Suppressor macrophage treated with lipopolysaccharide for 4 hours (primary cell): ENCODE measurements at places on chromosomes 2 and 18.
A peak's percentile ranks its signal among the peaks of the same experiment; 100 is the strongest.

- DNase-seq: no peak
Observed at GRCh38 chr2:202140522-202141252, 67.6 kb downstream of the KIAA2012 start.

- DNase-seq: peak; percentile 57
Observed at GRCh38 chr2:64634345-64635267, 19.1 kb downstream of the SERTAD2 start.

GRCh38 chr2:178367344-178367743, 83.6 kb downstream of the PRKRA start:
- DNase-seq: no peak

DNA sequence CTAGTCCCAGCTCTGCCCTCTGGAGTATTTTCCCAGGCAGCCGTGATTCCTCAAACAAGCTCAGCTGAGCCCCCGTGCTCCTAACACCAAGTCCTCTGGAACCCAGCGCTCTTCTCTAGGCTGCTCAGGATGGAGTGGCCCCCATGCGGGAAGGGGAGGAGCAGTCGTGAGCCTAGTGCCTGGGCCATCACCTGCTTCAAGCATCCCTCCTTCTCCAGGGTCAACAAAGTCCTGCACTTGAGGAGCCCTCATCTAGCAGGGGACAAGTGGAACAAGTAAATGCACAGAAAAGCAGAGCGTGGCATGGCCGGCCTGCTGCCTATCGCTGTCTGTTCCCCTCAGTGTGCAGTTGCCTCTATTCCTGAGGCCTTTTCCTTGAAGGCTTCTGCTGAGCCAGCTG, 168.6 kb downstream of the INHBB start:
- DNase-seq: no peak

DNA sequence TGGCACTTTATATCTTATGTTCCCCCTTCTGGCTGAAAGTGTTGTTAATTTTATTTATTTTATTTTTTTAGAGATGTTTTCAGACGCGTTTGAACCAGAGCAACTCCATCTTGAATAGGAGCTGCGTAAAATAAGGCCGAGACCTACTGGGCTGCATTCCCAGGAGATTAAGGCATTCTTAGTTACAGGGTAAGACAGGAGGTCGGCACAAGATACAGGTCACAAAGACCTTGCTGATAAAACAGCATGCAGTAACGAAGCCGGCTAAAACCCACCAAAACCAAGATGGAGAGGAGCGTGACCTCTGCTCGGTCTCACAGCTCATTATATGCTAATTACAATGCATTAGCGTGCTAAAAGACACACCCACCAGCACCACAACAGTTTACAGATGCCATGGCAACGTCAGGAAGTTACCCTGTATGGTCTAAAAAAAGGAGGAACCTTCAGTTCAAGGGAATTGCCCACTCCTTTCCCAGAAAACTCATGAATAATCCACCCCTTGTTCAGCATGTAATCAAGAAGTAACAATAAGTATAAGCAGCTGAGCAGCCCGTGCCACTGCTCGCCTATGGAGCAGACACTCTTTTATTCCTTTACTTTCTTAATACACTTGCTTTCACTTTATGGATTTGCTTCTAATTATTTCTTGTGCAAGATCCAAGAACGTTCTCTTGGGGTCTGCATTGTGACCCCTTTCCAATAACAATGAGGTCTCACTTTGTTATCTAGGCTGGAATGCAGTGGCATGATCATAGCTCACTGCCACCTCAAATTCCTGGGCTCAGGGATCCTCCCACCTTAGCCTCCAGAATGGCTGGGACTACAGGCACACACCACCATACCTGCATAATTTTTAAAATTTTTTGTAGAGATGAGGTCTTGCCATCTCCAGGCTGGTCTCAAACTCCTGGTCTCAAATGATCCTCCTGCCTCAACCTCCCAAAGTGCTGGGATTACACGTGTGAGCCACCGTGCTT, 55.9 kb downstream of the CACNB4 start:
- peak; percentile 88 for DNase-seq

DNA sequence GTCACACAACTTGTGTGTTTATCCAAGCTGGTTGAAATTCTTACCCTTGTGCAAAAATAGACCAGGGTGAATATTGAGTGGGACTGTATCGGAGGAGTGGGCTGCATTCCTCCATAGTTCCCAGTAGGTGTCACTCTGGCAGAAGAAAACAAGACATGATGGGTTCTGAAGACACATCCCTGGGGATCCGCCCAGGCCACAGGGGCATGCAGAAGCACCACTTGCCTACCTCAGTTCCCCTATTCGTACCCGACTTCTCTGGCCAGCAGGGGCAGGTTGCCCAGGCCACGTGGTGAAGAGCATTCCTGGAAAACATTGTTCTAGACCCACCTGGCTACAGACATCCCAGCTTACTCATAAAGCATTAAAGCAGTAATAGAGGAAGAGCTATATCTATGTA, 168.2 kb downstream of the FAM210A start:
- DNase-seq: peak; percentile 78

DNA sequence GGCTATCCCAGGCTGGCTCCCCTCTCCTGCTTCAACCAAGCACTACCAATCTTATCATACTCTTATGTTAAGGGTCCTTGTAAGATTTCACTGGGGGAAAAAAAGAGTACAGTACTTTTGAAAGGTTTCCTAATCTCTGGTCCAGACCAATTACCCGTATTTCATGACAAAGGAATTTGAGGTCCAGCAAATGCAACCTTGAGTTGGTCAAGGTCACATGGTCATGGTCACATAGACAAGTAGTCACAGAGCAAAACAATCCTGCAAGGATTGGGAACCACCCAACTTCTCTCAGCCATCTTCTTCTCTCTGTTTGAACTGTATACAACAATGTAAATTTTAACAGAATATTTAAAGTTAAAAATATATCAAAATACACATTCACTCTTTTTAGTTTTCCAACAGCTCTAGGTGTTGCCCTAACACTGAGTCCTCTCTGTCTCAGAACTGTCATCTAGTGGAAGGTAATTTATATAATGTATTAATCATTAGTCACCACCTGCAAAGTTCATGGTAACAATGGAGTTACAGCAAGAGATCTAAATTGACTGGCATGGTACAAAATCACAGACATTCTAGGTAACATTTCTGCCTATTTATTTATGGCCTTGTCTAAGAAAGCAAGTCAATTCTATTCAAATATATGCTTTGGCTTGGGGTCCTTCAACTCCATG, 21.5 kb downstream of the DTNB start:
- DNase-seq: no peak

- DNase-seq: no peak
Observed at GRCh38 chr18:59200787-59201186, 19.2 kb upstream of the GRP start.

GRCh38 chr18:76388261-76388660, 106.8 kb downstream of the ZNF516 start:
- no peak for DNase-seq

GRCh38 chr18:4068552-4069158, 386.5 kb downstream of the DLGAP1 start:
- DNase-seq: peak; percentile 63

DNA sequence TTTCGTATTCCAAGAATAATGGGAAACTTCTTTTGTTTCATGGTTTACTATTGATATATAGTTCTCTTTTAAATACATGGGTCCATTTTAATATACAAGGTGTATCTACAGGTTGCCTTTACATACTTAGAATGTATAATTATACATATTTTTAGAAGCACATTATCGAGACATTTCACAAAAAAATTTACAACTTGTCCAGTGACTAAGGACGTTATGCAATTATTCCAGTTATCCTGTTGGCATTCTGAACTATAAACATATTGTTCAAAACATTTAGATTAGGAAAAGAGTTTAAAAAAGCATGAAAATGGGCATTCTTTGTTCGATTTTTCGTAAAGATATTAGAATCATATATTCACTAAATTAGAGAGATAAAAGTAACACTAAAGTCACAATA, 344.6 kb upstream of the TMEFF2 start:
- DNase-seq: no peak

DNA sequence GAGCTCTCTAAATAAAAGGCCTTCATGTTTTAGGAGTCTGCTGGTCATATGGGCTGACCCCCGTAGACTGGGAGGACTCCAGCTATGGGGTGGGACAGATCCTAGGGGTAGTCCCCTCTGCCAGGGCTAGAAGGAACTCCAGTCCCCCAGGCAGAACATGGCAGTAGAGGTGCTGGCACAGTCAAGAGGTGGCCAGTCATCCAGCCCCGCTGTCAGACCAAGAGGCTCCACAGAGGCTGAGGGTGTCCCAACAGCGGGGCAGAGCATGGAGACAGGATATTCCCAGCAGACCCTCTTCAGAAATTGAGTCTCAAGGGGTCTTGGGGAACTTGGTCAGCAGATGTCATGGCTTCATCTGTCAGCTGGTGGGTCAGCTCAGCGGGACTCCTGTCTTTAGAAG, 76.6 kb downstream of the LONRF2 start:
- no peak for DNase-seq

DNA sequence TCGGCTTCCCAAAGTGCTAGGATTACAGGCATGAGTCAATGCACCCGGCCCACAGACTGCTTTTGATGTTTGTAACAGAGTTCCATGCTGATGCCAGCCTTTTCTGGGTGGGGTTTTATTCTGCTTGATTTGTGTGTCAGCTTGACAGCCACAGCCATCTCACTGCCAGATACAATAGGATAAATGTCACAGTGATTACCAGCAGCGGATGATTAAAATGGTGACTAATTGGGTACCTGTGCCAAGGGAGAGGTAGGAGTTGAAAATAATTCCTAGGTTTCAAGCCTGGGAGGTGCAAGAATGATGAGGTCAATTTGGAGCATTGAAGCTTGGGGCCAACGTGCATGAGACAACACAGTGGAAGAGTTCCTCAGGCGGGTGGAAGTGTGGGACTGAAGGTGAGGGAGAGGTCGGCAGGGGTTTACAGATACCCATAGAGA, 39.4 kb downstream of the SH2D6 start:
- DNase-seq: no peak

- DNase-seq: peak; percentile 74
Observed at GRCh38 chr2:233443511-233444183, 89.4 kb downstream of the DGKD start.

- no peak for DNase-seq
Observed at GRCh38 chr2:885230-886071, 65.2 kb upstream of the SNTG2 start.

DNA sequence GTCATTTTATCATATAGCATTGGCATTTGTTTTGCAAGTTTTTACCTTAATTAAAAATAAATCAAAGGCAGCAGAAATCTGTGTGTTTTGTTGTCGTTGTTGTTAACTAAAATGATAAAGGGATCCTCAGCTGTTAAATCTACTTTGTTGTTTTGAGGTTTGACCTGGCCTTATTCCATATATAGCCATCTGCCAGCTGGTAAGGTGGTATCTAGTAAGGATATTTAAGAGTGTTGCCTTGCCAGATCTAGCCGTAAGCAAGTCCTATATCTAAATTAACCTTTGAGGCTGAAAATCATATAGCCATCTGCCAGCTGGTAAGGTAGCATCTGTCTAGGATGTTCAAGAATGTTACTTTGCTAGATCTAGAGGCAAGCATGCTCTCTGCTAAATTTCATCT, 56.6 kb downstream of the BMPR2 start:
- DNase-seq: no peak

- peak; percentile 21 for DNase-seq
Observed at GRCh38 chr2:206083602-206084438, 2.2 kb downstream of the INO80D start.

DNA sequence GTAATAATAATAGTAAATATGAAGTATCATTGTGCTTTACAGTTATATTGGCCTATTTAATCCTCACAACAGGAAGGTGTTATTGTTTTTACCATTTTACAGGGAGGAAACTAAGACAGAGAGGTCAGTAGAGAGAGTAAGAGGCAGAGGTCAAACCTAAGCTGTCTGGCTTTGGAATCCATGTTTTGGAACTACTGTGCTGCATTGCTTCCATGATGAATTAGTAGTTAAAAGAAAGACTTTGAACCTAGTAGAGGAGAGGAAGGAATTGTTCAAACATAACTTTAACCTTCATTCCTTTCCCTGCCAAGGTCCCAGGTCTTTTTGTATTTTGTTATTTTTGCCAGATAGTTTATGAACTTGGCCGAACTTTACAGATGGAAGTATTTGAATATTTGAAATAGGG, 80.9 kb downstream of the PHLPP1 start:
- DNase-seq: no peak

GRCh38 chr18:6543330-6543908, 128.7 kb upstream of the L3MBTL4 start:
- peak; percentile 6 for DNase-seq

GRCh38 chr2:121336528-121337294, 51.7 kb upstream of the TFCP2L1 start:
- DNase-seq: no peak

- no peak for DNase-seq
Observed at GRCh38 chr2:172865422-172865821, 129.8 kb downstream of the RAPGEF4 start.

DNA sequence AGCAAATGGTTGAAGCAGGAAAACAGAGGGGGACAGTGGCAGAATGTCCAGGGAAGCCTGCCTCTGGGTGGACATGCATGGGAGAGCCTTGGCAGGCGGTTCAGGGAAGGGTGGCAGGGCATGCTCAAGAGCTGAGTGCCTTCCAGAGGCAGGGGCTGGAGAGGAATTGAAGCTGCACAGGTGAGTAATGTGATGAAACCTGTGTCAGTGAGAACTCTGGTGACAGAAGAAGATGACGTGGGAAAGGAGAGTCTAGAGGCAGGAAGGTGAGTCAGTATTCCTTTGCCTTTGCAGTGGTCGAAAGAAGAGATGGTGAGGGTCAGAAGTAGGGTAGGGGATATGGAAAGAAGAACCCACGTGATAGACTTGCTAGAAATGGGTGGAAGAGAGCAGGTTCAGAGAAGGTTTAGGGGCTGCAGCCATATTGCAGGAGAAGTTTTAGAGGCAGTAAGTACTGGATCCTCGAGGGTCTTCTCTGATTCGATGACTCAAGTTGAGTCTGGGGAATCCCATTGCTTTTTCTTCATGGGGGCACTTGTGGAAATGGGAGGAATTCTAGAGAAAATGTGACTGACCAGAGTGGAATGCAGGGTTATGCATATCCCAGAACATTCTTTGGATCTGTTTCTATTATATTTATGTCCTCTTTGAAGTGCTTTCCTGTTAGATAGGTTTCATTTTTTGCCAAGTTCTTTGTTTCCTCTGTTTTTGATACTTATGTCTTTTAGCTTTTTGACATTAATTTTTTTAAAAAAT, 37.4 kb downstream of the TMEM87B start:
- no peak for DNase-seq
